CD4-positive, alpha-beta T cell treated with Interleukin-10 for 1 hour (primary cell): ENCODE measurements at places on chromosomes 7 and 10.

DNA sequence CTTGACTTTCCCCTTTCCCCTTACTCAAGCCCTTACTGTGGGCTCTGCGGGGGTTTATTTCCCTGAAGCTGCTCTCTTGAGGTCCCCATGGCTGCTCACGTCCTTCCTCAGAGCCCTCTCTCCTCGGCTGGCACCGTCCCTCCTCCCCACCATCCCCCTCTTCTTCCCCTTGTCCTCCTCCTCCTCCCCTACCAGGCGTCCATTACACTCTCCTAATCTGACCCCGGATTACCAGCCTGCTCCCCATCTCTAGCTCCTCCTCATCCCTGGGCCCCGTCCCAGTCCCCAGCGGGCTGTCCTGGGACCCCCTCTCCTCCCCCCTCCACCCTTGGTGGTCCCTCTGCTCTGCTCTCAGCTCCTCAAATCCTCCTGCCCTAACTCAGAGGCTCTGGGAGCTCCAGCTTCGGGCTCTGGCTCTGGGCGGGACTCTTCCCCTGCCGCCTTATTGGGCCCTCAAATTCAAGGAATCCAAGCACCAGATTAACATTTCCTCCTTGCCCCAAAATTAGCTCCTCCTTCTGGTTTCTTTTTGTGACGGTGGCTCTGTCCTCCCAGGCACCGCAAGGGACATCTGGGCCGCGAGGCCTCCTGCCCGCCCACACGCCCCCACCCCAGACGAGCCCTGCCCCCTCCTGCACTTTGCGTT, 48.5 kb upstream of the LEP start:
- no peak for DNase-seq

DNA sequence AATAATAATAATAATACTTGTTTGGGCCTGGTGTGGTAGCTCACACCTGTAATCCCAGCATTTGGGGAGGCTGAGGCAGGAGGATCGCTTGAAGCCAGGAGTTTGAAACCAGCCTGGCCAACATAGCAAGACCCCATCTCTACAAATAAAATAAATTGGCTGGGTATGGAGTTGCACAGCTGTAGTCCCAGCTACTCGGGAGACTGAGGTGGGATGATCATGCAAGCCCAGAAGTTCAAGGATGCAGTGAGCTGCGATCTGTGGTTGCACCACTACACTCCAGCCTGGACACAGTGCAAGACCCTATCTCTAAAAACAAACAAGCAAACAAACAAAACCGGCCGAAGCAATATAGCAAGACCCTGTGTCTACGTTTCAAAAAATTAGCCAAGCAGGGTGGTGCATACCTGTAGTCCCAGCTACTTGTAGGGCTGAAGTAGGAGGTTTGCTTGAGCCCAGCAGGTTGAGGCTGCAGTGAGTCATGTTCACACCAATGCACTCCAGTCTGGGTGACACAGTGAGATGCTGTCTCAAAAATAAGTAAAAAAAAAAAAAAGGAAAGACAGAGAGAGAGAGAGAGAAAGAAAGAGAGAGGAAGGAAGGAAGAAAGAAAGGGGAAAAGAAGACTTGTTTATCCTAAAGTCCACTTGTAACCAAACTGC, 85.6 kb upstream of the KDM7A start:
- no peak for DNase-seq

DNA sequence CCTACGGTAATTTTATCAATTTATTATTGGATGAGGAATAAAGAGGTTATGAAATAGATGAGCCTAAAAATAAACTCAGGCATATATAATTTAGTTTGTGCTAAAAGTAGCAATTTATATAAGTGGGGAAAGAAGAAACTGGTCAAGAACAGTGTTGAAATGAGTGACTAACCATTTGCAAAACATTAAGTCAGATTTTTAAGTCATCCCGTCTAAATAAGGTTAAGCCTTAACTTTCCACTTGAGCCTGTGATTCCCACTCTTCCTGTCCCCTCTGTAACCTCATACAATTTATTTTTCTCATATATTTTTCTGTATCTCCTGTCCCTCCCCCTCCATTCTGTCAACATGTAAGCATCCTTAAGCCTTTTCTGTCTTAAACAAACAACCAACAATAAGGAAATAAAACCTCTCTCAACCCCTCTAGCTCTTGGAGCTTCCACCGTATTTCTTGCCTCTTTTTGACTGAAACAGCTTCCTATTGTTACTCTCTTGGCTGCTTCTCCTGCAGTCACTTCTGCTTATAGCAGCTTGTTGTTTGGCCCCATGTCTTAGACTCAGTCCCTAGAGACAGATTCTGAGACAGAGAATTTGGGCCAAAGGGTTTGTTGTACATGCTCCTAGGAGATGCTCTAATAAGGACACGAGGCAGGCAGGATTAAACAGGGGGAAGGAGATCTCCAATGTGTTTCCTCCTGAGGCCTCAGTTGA, 109.7 kb downstream of the GNAI1 start:
- no peak for DNase-seq

- DNase-seq: no peak
These were observed 53.3 kb downstream of the C7orf25 start for GRCh38 chr7:42858570-42858969.

GRCh38 chr7:140576589-140576988, 64.0 kb downstream of the DENND2A start:
- no peak for DNase-seq

GRCh38 chr10:60967260-60967659, 23.3 kb upstream of the RHOBTB1 start:
- no peak for DNase-seq
